ENCODE measurements at places on chromosomes 2 and 18.

- no peak for DNase-seq
These were observed 219.4 kb downstream of the LDLRAD4 start for GRCh38 chr18:13437796-13438506.

DNA sequence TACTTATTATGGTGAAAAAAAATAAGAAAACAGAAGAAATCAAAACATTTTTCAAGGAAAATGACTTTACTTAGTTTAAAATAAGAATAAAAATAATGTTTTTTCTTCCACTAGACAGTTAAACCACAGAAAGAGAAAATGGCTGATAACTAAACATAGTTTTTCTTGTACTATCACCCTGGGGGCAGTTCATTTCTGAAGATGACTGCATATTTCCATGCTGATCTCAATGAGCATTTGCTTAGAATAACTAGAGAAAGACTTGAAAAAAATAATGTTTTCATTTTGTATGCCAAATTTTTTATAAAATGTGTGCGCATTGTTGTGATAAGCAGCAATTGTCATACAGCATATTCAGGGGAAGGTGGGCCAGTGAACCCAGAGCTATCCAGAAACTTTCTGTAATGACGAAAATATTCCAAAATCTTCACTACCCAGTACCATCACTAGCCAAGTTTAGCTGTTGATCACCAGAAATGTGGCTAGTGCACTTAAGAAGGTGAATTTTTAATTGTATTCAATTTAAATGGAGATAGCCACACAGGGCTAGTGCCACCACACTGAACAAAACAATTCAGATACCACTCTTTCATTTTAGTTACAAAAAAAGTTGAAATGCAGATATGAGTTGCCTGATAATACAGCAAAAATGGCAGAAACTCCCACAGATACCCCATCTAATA, 513.4 kb upstream of the NETO1 start:
- no peak for DNase-seq

- DNase-seq = no peak
These were observed 2.2 kb upstream of the MAPRE2 start for GRCh38 chr18:35038881-35039491.

- no peak for DNase-seq
These were observed 33.8 kb upstream of the DNAJC10 start for GRCh38 chr2:182682210-182682609.

DNA sequence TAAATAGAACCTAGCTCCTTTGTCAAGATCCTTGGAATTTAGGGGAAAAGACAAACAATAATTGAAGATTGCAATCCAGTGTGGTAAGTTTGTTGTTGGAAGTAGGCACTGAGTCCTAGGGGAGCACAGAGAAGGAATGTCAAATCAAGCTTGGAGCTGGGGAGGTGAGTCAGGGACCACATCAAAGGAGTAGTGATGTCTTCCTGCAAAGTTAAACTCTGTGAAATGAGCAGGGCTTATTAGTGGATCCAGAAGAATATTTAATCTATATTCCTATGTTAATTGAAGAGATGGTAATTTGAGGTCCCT, 41.7 kb upstream of the NABP1 start:
- peak; percentile 90 for DNase-seq

DNA sequence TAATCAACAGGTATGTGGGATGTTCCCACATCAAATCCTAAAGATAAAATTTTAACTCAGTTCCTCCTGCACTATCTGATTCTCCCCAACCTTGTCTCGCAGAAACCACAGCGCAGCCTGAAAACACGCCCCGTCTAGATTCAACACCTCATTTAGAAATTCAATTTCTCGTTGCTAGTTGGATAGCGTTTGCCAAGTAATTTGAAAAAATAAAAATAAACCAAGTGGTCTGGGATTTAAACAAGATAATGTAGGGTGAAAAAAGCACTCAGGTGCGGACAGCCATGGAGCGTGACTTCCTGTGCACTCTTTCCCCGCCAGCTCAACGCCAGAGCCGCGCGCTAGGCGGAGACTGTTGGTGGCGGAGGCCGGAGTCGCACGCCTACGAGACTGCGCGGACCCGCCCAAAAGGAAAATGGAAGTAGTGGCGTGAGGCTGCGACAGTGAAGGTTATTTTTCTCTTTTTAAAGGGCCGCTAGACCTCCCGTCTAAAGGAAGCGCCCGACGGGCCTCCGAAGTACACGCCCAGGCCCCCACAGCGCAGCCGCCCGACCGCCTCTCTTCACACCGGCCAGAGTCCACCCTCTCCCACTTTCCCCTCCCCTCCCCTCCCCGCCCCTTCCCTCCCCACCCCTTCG, 615 bp upstream of the CCNT2 start:
- no peak for DNase-seq

GRCh38 chr2:38602136-38602731, 494 bp downstream of the HNRNPLL start:
- no peak for DNase-seq

DNA sequence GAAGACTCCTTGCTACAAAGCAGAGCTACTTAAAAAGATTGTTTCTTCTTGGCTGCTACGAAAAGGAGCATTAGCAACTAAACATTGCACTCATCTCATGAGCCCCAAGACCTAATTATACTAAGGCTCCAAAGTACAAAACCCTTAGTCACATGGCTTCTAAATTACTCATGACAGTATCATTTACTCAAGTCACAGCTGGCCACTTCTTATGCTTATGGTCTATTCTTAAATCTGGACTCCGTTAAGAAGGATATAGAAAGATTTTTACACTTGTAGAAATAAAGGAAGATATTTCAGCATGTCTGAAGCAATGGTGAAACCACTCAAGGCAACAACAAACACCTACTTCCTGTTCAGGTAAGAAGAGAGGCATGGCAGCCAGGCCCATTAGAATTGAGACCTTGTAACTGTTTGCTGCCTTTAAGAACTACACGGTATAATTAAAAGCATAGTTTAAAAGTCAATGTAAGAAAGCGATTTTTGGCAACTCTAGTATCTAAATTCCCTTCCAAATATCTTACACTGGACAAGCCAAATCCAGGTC, 12.7 kb downstream of the ANKRD44 start:
- no peak for DNase-seq

GRCh38 chr18:53567929-53568574, 656.4 kb downstream of the MBD2 start:
- peak; percentile 40 for DNase-seq

DNA sequence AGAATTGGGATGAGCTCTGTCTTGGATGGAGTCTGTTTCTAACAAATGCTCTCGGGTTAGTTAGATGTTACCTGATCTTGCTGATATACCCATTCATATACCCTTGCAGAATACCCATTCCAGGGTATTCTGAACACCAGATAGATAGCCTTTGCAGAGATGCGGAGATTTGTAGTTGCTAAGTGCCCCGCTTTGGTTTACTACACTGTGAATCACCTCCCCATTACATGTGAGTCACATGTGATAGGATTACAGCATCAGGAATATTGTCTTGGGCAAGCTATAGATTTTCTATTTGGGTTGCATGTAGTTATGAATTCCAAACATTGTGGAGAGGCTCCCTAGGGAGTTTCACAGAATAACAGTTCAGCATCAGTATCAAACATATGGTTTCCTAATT, 3.8 kb downstream of the VSNL1 start:
- DNase-seq = peak; percentile 52

DNA sequence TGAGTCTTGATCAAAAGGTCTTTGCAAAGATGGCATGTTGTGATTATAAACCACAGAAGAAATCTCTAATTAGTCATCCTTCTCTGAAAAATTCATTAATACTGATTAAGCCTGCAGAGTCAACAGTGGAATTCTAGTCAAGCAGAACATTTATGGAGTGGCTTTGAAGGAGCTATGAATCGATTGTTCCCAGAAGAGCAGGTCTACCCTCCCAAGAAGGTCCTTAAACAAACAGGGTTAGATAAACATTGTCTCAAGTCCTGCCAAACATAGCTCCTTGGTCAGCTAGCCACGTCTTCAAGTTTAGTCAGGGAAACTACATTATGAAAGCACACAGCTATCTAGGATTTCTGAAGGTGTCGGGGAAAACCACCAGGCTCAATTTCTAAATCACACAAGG, 88.9 kb downstream of the ITGA4 start:
- peak; percentile 42 for DNase-seq

- no peak for DNase-seq
These were observed 224.5 kb downstream of the FAM210A start for GRCh38 chr18:13501891-13502290.

DNA sequence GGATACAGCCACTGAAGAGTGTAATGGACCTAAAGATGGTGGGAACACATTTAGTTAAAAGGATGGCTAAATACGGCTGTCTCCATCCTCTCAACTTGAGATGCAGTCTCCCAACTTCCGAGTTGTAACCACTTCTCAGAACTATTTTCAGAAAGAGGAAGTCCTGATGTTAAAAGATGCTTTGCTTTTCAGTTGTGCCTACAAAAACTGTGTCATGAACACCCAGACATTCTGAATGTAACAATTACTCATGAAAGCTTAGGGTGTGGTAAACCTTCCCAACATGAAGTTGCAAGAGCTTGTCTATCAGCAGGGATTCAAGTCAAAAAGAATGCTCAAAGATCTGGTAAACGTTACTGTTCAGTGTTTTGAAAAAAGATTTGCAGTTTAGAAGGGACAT, 147.9 kb downstream of the DOCK10 start:
- no peak for DNase-seq

GRCh38 chr2:190533968-190534309, 583 bp downstream of the NEMP2 start:
- no peak for DNase-seq

DNA sequence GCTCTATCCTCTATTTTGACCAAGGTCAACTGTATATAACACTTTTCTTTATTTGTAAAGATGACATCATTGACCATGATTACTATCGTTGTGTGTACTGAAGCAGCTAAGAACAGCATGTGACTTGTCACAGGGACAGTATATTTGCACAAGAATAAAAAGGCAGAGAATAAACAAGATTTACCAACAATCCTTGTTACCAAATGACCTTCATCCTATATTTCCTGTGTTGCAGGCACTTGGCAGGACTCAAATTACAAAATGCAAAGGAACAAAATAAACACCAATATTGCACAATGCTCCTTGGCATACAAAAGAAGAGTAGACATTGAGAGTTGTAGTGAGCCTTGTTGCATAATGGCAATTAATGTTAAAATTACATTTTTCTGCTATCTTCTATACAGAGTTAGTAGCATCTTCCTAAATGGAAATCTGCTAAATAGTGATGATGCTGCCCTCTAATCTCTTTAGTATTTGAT, 61.8 kb downstream of the RFTN2 start:
- DNase-seq = peak; percentile 67

DNA sequence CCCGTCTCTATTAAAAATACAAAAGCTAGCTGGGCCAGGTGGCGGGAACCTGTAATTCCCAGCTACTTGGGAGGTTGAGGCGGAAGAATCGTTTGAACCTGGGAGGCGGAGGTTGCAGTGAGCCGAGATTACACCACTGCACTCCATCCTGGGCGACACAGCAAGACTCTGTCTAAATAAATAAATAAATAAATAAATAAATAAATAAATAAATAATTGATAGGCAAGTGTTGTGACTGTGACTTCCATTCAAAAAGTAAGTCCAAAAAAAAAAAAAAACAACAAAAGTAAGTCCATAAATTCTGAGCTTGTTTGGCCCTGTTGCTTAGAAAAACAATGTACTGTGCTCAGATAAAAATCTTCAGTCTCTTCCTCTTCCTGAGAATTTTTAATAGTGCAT, 2.2 kb downstream of the STON1 start:
- DNase-seq = no peak

- DNase-seq = no peak
These were observed 93.5 kb downstream of the POLR1A start for GRCh38 chr2:86012007-86012712.

- peak; percentile 35 for DNase-seq
These were observed at the start of gene ACVR2A for GRCh38 chr2:147844697-147845410. TSS of gene ACVR2A (plus strand) at chr2:147845029. CDS start at chr2:147845153, 124 bp downstream.

GRCh38 chr2:129798626-129799025, 180.8 kb upstream of the RAB6C start:
- DNase-seq = no peak

DNA sequence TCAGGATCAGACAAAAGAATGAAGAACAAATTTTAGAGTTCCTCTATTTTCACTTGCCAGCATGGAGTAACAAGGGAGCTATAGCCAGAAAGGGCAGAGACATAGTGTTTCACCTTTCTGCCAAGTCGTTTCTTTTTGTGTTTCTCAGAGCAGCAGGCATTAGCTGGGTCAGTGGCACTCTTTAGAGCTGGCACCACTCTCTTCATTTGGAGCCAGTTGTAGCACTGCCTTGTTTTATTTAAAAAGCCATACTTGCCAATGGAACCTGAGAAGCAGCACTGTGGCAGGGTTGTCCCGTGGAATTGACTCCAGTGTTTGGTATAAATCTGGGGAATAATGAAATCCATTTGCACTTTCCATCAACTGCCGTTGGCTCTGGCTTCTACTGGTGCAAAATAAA, 64.0 kb downstream of the LRRTM4 start:
- DNase-seq = no peak

- no peak for DNase-seq
These were observed 313.0 kb downstream of the CDH2 start for GRCh38 chr18:27863780-27864430.

DNA sequence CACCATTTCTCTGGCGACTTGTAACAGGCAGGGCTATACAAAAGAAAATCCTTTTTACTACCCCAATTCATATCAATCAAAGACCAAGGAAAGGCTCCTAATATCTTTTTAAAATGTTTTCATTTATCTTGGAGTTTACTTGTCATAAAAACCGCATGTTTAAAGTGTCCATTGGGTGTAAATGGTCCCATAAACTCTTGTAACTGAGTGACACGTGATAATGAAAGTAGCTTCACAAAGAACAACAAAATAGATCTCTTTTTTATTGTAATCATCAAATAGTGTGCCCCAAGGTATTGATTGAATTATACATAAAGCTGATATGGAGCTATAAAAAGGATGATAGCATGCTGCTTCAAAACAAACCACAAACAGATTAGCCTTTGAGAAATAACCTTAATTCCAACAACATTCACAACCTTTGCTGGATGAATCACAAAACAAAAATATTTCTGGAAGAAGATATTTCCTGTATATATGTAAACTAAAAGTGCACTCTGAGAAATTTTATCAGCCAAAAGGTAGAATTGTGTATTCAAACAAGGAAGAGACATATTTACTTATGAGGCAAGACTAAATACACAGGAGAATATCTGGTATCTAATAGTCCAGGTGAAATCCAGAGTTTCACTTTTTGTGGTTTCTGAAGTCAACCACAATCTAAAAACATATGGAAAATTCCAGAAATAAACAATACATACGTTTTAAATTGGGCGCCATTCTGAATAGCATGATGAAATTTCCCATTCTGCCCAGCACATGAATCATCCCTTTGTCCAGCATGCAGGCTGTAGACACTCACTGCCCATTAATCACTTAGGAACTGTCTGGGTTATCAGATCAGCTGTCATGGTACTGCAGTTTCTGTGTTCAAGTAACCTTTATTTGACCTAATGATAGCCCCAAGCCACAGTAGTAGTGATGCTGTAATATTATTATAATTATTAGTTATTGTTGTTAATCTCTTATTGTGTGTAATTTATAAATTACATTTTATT, 237.5 kb downstream of the PIK3C3 start:
- DNase-seq = peak; percentile 36

Data from fibroblast of mammary gland (primary cell).